ENCODE measurements at places on chromosomes 4 and X.

DNA sequence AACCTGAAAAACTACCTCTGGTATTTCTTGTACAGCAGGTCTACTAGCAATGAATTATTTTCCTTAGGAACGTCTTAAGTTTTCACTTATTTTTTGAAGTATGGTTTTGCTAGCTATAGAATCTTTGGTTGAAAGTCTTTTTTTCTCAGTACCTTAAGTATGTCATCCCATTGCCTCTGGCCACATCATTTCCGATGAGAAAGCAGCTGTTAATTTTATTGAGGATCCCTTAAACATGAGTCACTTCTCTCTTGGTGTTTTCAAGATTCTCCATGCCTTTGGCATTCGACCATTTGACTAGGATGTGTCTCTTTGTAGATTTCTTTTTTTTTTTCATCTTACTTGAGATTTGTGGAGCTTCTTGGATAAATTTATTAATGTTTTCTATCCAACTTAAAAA lies 803.8 kb upstream of the AMOT start:
- no peak for DNase-seq

DNA sequence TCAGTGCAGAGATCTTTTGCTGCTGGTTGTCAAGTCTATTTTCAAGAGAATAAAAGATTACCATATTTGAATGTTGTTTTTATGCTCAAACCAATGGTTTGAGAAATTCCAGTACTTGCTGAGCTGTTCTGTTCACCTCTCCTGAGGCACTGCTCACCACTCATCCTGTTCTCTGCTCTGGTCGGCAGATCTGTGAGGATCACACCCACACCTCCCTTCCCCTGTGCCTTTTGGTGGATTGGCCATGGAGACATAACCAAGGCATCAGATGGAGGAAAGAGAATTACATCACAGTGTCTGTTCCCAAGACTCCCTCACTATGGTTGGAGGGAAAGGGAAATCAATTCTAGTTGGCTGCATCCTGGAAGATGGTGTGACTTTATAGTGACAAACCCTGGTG lies 391.6 kb downstream of the ARHGAP24 start:
- DNase-seq = peak; percentile 13

GRCh38 chrX:18789916-18790315 lies 82.5 kb downstream of the PPEF1 start:
- DNase-seq = no peak

DNA sequence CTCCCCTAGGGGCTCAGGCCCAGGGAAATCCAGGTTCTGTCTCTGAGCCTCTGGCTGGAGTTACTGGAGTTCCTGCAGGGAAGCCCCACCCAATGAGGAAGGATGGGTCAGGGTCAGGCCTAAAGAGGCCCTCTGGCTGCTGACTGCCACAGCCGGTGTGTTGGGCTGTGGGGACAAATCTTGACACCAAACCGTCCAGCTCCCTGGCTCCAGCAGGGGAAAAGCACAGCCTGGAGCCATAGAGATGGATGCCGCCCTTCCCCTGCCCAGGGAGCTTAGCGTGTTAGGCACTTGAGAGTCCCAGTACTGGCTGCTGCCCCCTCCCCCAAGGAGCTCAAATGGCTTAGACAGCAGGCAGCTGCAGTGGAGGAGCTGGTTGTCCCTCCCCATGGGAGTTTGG lies 321.3 kb upstream of the LCORL start:
- no peak for DNase-seq

DNA sequence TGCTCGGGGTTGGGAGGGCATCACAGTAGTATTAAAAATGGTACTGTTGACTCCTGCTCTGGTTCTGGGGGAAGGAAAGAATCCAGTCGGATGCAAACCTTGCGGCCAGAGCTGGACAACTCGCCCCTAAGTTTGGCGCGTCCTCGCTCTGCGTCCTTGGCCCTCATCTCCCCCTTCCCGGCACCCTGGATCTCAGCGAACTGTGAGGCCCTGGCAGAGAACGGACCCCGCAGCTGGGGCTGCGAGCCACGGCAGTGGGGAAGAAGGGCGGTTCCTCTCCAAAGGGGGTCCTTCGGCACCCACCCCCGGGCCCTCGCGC lies 14.0 kb downstream of the ARHGEF6 start:
- no peak for DNase-seq

DNA sequence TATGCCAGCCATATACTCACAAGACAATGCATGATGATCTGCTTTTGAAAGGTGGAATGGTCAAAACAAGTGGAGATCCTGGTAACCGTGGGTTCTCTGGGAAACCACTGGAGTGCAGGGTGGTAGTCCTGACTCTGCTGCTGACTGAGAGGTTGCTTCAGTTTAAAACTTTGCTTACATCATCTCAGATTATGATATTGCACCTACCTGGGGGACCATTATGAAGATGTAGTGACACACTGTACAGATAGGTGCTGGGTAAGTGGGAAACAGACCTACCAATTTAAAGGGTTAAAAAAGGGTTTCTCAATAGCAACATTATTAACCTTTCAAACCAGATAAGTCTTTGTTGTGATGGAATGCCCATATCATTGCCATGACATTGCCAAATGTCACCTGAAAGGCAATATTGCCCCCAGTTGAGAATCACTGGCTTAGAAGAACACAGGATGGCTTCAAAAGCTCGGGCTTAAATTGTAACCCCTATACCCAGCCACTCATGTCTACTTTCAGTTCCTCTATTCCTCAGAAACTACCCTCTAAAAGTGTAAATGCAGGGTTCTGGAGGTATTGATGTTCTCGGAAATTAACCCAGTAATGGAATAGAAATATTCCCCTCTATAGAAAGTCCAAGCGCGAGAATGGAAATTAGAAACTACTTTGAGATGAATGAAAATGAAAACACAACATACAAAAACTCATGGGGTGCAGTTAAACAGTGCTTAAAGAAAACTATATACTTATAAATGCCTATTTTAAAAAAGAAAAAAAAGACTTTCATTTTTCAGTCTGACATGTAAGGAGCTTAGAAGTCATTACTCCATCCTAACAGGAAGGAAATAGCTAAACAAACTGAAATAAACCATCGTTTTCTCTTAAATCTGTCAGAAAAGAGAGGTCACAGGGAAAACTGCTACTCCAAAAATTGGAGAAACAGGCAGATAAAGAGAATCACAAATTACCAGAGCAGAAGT lies 65.8 kb downstream of the ARHGEF6 start:
- no peak for DNase-seq

GRCh38 chrX:40415675-40416074 lies 165.1 kb upstream of the ATP6AP2 start:
- no peak for DNase-seq

DNA sequence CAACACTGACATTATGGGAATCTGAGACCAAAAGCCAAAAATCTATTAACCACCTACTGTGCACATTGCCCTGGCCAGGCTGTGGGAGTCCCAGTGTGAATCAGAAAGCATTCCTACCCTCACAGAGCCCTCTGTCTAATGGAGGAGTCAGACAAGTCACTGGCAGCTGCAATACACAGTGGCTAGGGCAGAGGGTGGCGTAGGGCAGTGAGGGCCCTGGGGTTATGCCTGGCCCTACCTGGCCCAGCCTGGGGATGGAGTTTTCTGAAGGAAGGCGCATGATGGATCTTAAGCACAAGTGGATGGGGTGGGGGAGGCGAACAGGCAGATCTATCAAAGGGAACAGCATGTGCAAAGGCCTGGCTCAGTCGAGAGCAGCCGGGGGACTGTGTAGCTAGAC lies 10.8 kb downstream of the JAKMIP1 start:
- DNase-seq = no peak

- DNase-seq = no peak
Measured at GRCh38 chr4:162101337-162101736, 62.5 kb downstream of the FSTL5 start.

- no peak for DNase-seq
Measured at GRCh38 chr4:40112027-40112792, 55.6 kb downstream of the N4BP2 start.

GRCh38 chrX:96563646-96564045 lies 121.0 kb upstream of the DIAPH2 start:
- DNase-seq = no peak

DNA sequence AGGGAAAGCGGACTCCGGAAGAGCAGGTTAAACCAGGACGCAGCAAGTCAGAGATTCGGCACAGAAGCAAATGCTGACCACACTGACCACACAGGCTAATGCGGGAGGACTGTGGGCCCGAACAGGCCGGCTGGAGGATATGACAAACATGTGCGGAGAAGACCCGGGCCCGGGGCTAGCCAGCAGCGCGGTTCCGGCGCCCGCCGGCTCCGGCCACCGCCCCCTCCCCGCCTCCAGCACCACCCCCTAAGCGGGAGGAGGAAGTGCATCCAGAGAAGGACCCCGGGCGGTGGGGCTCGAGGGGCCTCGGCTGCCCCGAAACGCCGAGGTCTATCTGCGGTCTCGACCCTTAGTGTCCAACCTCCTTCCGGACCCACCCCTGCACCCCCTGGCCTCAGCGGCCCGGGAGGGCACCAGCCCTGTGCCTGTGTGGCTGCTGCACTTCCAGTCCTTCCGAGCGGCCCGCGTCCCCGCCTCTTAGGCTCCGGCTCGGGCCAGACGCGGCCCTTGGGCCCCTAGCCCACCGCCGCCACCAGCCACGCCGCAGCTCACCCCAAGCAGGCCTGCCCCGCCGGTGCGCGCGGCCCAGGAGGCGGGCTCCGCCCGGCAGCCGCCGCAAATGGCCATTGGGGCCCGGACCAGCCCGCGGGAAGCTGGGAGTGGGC lies 2.1 kb downstream of the ELOVL6 start:
- DNase-seq = peak; percentile 68

DNA sequence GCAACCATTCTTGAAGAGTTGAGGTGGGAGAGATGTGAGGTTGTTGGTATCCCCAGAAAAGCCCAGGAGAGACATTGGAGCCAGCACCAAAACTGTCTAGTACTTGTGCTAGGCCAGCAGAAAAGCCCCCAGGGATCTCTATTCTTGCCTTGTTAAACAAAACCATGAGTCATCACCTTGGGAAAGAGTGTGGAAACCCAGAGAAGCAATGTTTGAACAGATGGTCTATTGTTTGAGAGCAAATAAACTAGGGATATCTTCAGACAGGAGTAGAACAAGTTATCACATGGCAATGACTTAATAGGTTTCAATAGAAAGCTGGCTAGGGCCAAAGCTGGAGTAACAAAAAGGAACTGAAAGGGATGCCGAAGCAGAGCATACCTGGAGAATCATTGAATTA lies 195.7 kb upstream of the CASK start:
- DNase-seq = no peak

- no peak for DNase-seq
Measured at GRCh38 chrX:55874807-55875206, 157.3 kb downstream of the RRAGB start.

DNA sequence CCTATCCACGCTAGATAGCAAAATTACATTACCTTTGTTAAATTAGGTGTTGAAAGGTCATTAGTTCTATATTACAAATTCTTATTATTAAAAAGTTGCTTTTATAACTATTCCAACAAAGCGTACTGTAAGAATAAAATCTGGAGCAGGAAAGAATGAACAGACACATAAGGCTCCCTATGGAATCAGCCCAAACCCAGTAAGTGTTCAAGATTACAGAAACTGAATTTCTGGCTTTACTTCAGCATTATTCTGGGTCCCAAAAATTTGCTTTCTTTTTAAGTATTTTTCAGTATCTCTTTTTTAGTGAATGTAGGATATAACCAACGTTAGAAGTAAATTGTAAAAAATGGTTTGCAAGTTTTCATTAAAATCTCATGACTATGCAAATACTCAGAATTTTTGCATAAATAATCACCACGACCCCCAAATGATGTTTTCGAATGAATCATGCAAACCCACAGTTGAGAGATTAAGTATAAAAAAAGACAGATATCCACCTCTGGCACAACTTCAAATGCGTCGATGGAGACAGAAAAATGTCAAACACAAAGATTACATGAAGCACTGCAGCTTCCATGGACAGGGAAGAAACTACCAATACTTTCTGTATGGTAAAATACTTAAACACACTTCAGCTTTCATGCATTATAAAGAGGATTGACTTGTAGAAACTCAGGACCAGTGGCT lies 238.5 kb downstream of the RASL11B start:
- DNase-seq = no peak

GRCh38 chrX:112841114-112841819 lies 636 bp upstream of the AMOT start:
- DNase-seq = peak; percentile 80

DNA sequence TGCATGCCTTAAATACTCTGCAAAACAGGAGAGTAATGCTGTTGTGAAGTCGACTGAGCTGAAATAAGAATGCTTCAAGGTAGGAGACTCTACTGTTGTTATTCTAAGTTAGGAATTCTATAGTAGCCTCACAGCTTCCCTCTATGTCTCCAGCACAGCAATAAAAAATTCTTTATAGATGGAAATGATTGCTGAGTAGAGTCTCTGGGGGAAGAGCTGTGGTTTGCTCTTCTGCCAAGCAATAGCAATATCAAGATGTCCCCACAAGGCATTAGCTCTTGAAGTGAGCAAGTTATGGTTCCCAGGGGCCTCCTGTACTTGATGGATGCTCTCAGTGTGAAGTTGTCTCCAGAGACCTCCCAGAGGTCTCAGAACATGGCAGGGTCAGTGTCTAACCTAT lies 880.6 kb upstream of the FRG1 start:
- DNase-seq = no peak

DNA sequence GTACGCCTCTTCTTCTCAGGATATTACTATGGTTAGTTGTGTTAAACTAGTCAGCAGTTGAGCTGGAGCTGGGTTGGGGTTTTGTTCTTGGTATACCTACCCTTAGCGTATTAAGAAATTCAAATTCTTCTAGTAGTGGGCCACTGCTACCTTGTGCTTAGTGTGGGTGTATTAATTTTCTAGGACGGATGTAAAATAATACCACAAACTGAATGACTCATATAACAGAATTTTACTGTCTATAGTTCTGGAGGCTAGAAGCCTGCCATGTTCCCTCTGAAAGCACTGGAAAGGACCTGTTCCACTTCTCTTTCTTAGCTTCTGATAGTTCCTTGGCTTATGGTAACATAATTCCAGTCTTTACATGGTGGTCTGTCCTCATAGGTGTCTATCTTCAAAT lies 1274.7 kb downstream of the ADGRL3 start:
- no peak for DNase-seq

DNA sequence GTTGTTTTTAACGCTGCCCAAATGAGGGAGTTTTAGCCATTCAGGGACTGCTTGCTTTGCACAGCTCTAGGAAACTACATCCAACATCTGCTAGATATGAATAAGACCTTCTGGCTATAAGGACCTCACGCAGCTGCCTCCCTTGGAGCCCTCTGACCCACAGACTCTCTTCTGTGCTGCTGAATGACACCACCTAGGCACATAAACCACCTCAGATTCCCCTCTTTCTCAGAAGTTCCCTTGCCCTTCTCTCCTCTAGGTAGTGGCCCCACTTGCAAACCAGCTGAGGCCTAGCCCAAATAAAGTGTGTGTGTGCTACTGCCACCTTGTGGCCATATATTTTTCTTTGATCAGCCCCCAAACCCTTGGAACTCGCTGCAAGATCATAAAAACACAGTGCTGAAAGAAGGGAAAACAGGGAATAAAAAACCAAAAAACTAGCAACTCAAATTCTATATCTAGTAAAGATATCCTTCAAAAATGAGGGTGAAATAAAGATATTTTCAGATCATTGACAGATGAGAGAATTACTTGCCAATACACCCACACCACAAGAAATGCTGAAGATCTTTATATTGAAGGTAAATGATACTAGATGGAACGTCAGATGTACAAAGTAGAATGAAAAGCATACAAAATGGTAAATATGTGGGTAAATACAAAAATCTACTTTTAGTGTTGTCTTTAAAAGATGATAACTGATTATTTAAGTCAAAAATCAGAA lies 265.9 kb downstream of the ADAMTS3 start:
- peak; percentile 52 for DNase-seq

GRCh38 chr4:10750714-10751113 lies 66.1 kb upstream of the CLNK start:
- no peak for DNase-seq

Measured in activated CD4-positive, alpha-beta T cell treated with anti-CD3 and anti-CD28 coated beads, Interleukin-10, Interleukin-2, amounts not matched to agents 100 ng/mL and 50 ng/mL, durations not matched to agents 16 hours and 8 hours (primary cell).